ENCODE measurements at places on chromosomes 6 and 20.
A peak's percentile ranks its signal among the peaks of the same experiment; 100 is the strongest.

DNA sequence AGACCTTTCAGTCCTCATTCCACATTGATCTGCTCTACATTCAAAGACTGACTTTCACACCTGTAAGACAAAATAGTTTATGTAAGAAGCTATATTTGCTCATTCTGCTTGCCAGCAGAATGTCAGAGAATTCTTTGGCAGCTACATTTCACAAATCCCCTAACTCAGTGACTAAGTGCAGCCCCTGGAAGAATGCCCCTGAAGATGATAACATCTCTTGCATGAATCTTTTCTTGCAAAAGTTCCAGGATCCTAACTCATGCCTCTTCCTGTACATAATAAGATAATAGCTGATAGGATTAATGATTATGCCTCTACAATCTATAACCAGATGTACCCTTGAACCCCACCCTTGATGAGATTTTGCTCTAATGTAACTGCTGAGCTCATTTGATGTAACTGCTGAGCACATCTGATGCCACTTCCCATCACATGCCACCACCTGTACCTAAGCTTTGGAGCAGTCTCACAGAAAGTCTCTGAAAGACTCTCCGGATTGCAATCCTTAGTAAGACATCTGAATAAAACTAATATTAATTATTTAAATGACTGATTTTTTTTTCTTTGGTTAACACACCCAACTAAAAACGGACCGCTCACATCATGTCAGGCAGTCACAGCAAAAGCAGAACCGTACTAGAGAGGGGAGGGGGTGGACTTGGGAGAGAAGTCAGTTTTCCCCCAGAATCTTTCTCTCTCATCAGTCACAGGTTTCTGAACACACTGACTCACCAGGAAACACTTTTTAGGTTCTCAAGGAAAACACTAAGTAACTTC, 684 bp upstream of the DNAH8 start:
- no peak for DNase-seq

- no peak for DNase-seq
These were observed 49.1 kb downstream of the TTI1 start for GRCh38 chr20:37984018-37984785.

DNA sequence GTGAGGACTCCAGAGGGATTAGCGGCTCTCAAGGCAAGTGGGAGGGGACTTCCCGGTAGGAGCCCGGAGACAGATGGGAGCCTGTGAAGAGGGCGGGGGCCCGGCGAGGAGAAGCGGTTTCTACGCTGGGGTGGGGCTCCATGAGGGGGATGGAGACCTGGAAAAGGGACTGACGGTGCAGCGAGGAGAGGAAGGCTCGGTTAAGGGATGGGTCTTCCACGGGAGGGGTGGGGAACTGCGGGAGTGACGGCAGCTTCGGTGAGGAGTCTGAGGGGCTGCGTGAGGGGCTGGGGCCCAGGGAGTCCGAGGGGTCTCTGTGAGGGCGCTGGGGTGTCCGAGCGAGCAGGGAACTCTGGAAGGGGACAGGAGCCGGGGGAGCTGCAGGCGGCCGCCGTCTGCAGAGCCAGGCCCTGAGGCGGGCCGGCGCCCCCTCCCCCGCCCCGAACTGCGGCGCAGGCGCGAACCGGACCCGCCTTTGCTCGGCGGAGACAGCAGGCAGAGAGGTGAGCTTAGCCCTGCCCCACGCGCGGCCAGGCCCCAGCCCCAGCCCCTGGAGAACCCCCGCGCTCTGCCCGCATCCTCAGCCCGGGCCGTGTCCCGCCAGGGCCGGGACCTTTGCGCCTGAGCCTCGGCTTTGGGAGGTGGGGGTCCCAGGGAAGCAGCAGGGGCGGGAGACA, at the start of gene NRSN2:
Gene NRSN2, plus strand, starts transcription at position 472 of the 677 bp plus-strand sequence. CDS start 2,533 bp downstream, outside the sequence.
- DNase-seq = no peak

DNA sequence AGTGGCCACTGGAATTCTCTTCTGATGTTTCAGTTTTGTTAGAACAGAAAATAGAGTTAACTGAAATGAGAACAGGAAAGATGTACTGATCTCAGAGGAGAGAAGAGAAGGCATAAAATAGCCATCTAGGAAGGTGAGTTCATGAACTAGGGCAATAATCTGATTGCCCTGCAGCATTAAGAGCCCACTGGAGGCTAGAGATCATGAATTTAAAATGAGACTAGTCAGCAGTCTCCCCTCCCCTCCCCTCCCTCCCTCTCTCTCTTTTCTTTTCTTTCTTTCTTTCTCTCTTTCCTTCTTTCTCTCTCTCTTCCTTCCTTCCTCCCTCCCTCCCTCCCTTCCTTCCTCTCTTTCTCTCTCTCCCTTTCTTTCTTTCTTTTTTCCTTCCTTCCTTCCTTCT, 28.9 kb downstream of the GPRC6A start:
- no peak for DNase-seq

DNA sequence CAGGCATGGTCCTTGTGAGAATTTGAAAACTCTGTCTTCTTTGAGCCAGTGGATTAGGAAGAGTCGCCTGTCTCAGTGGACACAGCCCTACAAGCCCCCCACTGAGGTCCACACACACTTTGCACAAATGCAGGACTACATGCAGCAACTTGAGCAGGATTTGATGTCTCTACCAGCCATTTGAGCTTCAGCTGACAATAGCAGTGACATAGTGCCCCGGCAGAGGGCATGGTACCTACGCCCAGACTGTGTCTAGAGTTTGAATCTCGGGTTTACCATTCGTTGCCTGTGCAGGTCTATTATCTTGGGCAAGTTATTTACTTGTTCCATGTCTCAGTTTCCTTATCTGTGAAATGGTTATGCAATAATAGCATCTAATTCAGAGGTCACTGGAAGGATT, 580.1 kb downstream of the TFAP2B start:
- no peak for DNase-seq

DNA sequence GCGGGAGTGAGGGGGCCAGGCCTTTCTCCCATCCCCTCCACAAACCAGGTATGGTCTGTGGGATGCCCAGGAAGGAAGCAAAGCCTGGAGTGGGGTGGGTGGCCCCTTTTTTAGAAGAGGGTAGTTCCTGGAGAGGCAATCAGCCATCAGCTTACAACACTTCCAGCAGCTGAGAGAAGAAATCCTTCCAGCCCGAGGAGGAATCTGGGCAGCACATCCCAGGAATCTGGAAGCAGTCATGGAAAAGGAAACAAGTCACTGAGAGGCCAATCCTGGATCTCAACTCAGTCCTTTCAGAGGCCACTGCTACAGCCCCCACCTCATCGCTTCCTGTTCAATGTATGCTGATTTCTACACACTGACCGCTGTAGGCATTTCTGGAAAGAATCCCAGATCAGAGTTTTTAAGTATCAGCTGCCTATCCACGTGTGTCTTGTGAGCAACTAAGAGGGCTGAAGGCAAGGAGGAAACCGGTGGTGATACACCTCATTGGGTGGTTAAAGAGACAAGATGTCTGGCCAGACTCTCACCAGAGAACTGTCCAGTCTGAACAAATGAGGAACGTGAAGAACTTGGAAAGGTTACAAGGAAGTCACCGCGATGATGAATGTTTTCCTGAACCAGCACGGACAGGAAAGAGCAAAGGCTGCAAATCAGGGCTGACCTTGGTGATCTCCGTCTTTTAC, 92.9 kb upstream of the SHLD1 start:
- no peak for DNase-seq

DNA sequence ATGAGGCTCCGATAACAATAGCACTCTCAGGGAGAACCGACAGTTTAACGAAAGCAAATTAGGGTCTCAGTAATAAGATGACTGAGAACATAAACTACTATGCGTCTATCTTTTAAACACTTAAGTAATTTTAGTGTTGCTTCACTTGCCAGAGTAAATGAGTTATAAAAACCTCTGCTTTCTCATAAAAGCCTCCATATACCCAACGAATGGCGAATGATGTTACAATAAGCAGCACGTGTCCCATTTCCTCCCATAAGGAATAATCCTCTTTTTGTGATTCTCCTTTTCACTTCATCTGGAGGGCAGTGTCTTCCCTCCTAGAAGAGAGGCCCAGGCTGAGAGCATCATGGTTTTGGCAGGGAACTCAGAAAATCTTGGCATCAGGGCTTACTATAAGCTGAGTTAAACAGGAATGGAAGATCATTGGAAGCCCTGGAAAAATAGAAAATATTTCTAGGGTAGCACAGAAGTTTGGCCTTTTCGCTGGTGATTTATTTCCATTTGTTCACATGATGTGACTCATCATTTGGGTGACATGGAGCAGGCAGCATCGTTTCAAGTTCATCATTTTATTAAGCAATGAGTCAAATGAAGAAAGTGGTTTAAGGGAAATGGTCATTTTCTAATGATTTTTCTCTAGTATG, 255.4 kb downstream of the ATXN1 start:
- DNase-seq = no peak

- DNase-seq = no peak
These were observed 126.5 kb downstream of the SLC24A3 start for GRCh38 chr20:19338960-19339359.

DNA sequence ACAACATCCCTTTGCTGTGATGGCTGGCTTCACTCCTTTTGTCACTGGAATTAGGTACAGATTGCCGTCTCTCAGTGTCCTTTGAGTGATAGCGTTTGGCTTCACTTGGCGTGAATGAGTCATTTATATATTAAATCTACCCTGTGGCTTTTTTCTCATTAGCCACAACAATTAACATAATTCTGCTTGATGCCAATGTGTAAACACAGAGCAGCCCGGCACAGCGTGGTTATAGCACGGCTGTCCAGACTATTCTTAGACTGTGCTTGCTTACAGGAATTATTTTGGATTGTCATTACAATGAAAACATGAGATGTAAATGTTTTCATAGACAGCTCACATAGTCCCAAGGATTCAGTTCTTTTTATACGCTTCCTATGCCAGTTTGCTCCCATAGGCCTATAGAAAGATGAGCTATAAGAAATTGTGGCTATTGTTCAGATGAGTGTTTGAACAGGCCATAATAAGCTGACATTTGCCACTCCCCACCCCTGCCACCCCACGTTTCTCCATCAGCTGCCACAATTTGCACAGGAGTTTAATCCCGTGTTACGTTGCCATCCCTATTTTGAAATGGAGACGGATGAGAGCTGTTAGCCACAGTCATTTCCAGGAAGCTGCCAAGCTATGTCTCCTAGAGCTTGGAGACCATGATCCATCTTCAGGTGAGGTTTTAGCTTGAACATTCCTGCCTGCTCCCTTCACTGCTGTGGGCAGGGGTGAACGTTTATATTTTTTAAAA, 65.9 kb downstream of the PPP1R14C start:
- no peak for DNase-seq

- no peak for DNase-seq
These were observed 59.5 kb downstream of the CRYBG1 start for GRCh38 chr6:106419900-106420613.

- DNase-seq = peak; percentile 74
These were observed 108.4 kb downstream of the RTN4IP1 start for GRCh38 chr6:106520711-106521401.

- no peak for DNase-seq
These were observed 40.5 kb upstream of the EDN3 start for GRCh38 chr20:59259946-59260345.

- no peak for DNase-seq
These were observed 40.1 kb downstream of the CDH22 start for GRCh38 chr20:46268131-46268614.

- no peak for DNase-seq
These were observed 646 bp downstream of the HMGA1 start for GRCh38 chr6:34237316-34237721.

GRCh38 chr6:110755411-110755834, 59.8 kb downstream of the CDK19 start:
- no peak for DNase-seq

GRCh38 chr6:71226151-71226550, 62.5 kb upstream of the OGFRL1 start:
- DNase-seq = no peak

GRCh38 chr20:45445805-45446562, 23.6 kb upstream of the WFDC2 start:
- DNase-seq = no peak

GRCh38 chr6:155171109-155171746, 92.6 kb upstream of the CLDN20 start:
- peak; percentile 76 for DNase-seq

- DNase-seq = no peak
These were observed 148.7 kb upstream of the CARMIL1 start for GRCh38 chr6:25130518-25130917.

DNA sequence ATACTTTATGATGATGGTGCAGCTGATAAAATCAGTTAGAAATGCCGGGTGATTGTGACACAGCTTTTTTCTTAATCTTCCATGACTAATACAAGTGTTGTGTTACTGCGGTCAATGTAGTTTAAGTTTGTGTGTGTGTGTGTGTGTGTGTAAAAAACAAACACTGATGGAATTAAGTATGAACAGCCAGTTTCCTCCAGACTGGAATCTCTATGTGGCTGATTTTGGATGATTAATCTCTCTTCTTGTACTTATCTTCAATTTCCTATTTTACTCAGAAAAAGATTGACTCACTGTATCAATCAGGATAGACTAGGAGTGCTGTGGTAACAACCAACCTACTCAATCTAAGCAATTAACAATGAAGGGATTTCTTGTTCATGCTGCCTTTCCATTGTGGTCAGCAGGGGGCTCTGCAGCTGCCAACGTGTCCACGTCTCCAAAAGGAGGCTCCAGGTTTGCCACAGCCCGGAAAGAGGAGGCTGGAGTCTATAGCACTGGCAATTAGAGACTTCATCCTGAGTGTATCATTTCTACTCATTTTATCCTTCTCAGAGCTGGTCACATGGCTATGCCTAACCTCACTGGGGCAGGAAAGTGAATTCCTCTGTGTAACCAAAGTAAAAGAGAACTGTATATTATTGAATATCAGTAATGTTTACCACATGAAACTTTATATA, 107.7 kb downstream of the CD109 start:
- DNase-seq = no peak

DNA sequence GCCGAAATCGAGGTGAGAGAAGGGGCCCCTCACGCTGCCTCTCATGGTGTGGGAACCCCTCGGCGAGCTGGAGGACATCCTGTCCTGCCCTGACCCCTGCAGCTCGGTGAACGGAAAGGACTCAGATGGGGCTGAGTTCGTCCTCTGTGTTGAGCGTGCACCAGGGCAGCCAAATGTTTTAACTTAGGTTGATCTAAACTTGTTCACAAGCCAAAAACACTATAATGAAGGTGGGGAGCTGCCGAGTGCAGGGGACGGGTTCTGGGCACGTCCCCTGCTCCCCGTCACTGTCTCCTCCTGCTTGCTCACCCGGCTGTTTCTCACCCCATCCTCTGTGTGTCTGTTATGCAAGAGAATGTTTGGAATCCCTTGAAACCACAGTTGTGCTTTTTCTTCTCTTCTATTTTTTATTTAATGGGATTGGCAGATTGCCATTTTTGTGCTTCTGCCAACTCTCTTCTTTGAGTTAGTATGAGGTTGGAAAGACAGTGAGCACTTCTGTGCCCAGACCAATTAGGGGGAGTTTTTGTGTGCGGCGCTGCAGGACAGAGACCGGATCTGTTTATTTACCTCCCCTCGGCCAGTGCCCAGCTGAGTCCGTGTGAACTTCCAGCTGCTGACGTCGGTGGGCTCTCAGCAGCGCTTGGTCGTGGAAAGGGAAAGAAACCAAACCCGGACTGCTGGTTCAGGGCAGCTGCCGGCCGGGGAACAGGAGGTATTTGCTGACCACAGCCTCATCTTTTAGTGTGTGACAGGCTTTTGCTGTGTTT, 158.1 kb downstream of the DTNBP1 start:
- DNase-seq = no peak

DNA sequence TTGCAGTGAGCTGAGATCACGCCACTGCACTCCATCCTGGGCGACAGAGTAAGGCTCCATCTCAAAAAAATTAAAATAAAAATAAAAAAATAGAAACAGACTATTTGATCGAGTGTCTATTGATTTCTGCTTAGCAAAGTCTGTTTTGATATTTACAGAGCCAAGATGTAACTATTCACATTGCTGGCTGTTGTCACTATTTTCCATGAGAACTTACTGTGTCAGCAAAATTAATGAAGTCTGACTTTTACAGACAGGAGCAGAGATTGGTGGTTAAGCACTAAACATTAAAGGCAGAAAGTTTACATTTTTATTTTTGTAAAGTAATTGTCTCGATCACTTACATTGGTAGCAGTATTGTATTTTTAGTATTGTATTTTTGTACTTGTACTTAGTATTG, 85.0 kb upstream of the CCDC28A start:
- DNase-seq = no peak
